Hematopoietic multipotent progenitor cell treated with erythropoietin and hydrocortisone succinate and interleukin-3 and kit ligand, for 6 days (in vitro differentiated cells): ENCODE measurements at places on chromosomes 7 and 10.

DNA sequence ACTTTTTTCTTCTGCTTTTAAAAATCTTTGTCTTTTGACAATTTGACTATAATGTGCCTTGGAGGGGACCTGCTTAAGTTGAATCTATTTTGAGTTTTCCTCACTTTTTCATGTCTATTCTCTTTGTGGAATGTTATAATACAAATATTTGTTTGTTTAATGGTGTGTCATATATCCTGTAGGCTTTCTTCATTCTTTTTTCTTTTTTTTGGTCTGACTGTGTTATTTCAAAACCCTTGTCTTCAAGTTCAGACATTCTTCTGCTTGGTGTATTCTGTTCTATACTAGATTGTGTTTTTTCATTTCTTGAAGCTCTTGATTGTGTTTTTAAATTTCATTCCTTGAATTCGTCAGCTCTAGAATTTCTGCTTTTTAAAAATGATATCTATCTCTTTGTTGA is 228.2 kb downstream of the STK31 start:
- no peak for DNase-seq

GRCh38 chr10:125039354-125039769 is 97.4 kb downstream of the ZRANB1 start:
- no peak for DNase-seq

DNA sequence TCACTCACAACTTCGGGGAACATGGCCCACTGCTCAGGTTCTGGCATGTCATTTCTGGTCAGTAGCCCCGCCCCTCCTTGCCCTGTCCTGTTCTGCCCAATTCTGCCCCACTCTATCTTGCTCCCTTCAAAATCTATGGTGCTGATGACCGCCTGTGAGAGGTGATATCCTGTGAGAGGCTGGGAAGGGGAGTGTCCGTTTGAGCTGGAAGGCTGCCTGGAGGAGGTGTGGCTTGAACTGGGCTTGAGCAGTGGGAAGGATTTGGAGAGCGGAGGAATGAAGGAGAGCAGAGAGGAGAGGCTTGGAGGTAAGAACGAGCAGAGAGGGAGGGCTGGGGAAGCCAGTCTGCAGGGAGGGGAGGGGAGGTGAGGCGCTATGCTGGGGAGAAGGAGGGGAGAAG is 145.3 kb downstream of the RPS24 start:
- peak; percentile 22 for DNase-seq

DNA sequence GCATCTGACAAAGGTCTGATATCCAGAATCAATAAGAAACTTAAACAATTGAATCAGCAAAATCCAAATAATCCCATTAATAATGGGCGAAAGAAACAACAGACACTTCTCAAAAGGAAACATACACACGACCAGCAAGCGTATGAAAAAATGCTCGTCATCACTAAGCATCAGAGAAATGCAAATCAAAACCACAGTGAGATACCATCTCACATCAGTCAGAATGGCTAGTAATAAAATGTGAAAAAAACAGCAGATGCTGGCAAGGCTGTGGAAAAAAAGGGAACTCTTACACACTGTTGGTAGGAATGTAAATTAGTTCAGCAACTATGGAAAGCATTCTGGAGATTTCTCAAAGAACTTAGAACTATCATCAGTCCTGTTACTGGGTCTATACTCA is 496.7 kb downstream of the SH2D4B start:
- no peak for DNase-seq

DNA sequence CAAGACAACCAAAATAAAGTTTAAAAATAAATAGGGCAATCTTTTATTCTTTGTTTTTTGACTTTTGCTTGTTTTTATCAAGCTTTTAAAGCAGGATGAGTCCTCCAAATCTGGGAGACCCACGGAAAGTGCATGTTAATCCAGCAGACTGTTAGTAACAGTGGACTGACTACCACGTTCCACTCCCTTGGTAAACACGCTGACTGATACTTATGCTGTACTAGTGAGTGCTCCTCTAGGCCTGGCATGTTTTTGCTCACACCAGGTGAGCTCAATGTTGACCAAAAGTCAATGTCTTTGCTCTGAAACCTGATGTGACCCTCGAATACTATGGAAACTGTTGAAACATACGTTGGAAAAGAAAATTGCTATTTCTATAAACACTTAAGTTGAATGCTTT is 88.4 kb downstream of the KIAA1549 start:
- no peak for DNase-seq

- no peak for DNase-seq
Measured at GRCh38 chr7:24510759-24511158, 62.5 kb upstream of the PALS2 start.

- peak; percentile 49 for DNase-seq
Measured at GRCh38 chr7:41002741-41003610, 699.9 kb downstream of the INHBA start.

GRCh38 chr7:11228515-11228914 is 254.8 kb downstream of the PHF14 start:
- DNase-seq, result peak; percentile 60

DNA sequence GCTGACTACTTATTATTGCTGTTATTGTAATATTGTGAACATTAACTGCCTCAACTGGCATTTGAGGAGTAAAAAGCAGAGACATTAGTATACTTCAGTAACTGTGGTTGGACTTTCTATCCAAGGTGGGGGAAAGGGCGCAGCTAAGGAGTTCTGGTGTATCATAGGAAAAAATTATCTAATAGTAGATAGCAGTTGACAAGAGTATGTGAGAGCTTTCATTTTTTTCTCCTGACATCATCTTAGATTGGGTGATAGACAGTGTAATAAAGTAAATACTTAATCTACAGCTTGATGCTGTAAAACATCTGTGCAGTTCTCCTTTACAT is 68.9 kb downstream of the PHTF2 start:
- DNase-seq, result no peak

- no peak for DNase-seq
Measured at GRCh38 chr10:75828413-75828812, 397.0 kb downstream of the LRMDA start.

DNA sequence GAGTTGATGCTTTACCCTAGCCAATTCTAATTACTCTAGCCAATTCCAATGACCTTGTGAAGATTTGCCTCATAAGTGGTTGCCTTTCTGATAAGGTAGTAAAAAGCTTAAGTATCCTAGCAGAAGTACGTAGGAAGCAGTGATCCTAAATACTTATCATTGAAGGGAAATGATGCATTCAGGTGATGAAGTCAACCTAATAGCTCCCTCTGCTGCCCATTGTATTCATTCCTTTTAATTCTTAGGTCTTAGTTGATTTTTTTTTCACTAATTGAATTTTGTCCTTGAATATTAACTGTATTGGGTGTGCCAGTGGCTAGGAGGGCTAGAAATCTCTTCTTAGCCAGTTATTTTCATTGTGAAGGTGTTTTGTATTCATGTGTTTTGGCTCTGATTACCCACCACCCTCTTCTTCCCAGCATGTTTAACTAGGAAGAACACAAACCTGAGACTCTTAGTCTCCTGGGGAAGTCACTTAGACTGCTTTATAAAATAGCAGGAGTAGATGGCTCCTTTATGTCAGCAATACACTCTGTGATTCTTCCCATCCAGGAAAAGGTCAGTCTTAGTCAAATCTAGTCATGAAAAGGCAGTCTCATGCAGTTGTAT is 46.3 kb downstream of the PLEKHA8 start:
- peak; percentile 83 for DNase-seq

DNA sequence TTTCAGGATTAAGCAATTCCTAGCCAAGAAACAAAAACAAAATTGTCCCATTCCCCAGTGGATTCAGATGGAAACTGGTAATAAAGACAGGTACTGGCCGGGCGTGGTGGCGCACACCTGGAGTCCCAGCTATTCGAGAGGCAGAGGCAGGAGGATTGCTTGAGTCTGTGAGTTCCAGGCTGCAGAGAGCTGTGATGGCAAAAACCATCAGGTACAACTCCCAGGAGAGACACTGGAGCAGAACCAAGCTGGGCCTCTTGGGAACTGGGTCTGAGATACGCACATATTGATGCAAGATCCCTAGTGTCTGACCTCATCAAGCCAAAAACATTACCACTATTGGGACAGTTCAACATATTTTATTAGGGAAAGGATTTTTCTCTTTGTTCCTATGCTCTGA is 84.0 kb upstream of the ANLN start:
- DNase-seq, result no peak

DNA sequence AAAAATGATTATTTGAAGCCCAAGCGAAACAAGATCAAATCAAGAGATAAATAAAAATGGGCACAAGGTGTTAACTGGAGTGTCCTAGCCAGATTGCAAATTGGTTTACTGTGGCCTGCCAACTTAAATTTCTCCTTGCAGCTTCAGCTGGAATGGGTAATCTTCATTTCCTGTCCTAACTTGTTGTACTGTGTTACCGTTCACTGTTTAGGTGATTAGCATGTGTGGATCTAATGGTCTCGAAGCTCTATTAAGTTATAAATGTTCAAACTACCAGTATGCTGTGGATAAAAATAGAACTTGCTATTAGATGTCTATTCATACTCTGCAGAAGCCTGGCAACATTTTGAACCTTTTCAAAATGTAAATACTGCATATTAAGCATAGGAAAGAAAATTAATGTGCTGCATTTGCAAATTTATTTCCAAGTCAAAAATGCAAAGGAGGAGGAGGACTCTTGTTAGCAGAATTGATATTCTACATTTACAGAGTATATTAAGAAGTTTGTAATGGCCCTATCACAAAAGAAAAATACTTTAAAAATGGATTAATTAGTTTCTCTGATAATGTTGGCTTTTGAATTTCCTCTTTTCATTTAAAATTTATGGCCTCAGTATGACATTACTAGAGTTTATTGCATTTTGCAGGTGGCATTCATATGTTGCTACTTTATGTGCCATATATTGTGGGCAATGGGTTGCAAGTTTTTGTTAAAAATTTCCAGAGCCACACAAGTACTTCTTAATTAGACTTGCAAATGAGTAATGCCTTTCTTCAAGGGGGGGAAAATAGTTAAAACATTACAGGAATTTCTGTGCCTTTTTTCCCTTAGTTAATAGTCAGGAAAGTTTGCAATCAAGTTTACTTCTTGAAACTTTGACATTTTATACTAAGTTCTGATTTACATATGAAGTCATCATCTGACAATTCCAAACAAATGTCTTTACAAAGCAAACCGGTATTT is 92.1 kb downstream of the CABCOCO1 start:
- DNase-seq, result no peak

GRCh38 chr10:64468219-64468618 is 947.0 kb downstream of the REEP3 start:
- DNase-seq, result no peak

DNA sequence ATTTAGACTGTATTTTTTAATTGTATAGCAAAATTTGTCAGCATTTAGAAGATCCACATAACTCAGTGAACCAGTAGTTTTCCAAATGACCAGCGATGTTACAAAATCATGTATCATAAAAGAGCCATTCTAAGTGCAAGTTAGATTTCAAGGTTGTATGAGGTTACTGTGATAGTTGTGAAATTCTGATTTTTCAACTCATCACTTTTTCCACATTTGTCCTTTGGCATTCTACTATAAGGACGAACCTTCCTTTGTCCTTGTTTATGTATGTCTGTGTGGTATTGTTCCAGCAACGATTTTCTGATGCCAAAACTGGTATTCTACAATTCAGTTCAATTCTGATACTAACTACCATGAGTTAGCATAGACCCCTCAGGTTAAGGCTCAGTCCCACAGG is 64.2 kb downstream of the TAX1BP1 start:
- DNase-seq, result no peak

DNA sequence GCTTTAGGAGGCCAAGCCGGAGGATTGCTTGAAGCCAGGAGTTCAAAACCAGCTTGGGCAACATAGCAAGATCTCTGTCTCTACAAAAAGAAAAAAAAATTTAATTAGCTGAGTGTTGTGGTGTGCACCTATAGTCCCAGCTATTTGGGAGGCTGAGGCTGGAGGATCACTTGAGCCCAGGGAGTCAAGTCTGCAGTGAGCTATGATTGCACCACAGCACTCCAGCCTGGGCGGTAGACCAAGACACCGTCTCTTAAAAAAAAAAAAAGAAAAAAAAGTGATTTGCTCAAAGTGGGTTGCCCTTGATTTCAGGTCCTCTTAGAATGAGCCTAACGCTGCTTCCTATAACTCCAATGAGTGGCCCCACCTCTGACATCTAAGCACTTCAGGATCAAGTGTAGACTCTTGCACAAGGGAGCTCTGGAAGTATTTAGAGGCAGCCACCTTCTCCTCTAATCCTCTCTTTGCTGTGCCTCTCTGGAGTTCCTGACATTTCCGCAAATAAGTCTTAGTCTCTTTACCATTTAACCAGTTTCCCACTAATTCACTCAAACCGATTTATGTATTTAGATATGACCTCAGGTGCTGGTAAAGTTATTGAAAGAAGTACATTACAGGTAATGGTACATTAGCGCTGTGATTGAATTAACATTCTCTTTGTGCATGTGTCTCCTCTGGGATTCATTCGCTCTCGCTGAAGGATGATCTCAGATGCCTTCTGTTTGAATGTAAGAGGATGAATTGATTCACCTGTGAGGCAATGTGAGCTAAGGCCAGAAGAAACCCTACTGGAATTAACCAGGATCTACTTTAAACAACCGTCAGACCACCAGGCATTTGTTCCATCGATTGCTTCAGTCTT is 60.8 kb upstream of the CELF2 start:
- no peak for DNase-seq

- DNase-seq, result no peak
Measured at GRCh38 chr7:19561121-19561805, 147.6 kb downstream of the POLR1F start.

GRCh38 chr7:134368851-134369544 is 52.3 kb upstream of the SLC35B4 start:
- DNase-seq, result no peak

DNA sequence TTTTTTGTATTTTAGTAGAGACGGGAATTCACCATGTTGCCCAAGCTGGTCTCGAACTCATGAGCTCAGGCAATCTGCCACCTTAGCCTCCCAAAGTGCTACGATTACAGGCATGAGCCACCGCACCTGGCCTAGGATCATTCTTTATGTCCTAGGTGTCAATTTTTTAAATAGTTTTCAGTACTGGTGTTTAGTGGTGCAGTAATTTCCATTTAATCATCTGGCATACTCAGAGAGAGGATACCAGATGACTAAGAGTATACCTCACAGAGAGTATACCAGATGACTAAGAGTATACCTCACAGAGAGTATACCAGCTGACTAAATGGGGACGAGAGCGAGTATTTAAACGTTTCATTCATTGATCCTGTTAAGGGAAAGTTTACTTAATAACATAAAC is 37.3 kb upstream of the TMEM248 start:
- no peak for DNase-seq

DNA sequence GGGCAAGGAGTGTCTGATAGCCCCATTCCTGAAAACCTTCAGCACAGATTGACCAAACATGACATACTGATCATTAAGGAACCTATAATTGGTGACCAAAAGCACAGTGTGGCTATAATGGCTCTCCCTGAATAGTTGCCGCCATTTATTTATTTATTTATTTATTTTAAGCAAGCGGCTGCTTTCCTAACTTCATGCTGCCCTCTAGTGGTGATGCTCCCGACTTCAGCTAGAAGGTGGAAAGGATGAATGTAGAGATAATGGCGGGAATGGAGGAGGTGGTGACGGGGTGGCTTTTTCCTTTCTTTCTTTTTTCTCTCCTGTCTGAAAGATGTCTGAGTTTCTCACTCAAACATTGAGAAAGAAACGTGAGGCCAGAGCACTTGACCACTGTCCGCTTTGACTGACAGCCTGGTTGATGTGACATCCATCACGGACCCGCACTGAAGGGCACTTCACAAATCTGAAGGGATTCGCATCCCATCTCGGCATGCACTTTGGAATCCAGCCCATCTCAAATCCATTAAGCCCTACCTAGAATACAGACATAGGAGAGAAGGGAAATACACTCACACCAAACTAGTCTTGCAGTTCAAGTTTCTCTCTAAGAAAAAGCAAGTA is 1090.1 kb downstream of the KCNMA1 start:
- peak; percentile 91 for DNase-seq
